ENCODE measurements at places on chromosomes 6 and 20.

- DNase-seq = no peak
Observed at GRCh38 chr6:47337519-47337918, 27.8 kb upstream of the TNFRSF21 start.

DNA sequence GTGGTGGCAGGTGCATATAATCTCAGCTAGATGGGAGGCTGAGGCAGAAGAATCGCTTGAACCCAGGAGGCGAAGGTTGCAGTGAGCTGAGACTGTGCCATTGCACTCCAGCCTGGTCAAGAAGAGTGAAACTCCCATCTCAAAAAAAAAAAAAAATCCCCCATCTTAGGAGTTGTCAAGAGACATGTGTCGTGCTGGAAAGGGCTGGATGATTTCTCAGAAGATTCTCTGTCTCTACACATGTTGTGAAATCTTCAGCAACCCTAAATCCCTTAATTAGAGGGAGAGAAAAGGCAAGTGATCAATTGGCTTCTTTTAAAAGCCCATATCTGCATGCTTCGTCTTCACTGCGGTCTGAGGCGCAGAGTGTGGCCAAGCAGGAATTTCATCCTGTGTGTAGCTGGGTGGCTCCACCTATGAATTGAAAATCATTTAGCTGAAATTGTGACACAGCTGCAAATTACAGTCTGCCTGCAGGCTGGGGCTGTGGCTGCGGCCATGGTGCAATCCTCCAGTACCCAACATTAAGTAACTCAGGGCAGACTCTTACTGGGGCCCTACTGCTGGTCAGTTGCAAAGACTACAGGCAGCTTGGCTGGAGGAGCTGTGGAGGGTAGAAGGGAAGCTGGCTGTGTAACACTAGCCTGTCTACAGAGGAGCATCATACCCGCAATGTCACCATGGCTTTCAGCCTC lies 3.2 kb upstream of the TGM3 start:
- DNase-seq = no peak

- peak; percentile 50 for DNase-seq
Observed at GRCh38 chr20:64101731-64102621, 5.4 kb downstream of the NPBWR2 start.

- DNase-seq = no peak
Observed at GRCh38 chr6:156808287-156808686, 31.1 kb downstream of the ARID1B start.

DNA sequence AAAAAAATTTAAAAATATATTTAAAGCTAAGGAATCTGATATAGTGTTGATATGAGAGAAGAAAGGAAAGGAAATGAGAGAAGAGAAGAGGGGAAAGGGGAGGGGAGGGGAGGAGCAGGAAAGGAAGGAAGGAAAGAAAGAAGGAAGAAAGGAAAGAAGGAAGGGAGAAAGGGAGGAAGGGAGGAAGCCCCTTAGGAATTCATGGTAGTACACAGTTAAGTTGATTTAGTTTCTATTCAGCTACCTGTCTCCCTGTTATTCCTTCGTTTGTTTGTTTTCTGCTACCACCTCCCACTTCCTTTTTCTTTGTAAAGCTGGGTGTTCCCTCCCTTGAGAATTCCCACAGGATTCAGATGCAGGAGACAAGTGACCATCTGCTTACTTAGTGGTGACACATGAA lies 1025.4 kb upstream of the FLRT3 start:
- no peak for DNase-seq

- DNase-seq = no peak
Observed at GRCh38 chr20:4748847-4749246, 27.1 kb downstream of the PRND start.

Measured in GM06990 (cell line).